Lung (tissue), 17 donors: ENCODE measurements at places on chromosomes 4 and X. TPM values are rescaled to one million over a fixed set of nuclear protein-coding genes. Genes with fewer than 3 reads are reported as not detected.

DNA sequence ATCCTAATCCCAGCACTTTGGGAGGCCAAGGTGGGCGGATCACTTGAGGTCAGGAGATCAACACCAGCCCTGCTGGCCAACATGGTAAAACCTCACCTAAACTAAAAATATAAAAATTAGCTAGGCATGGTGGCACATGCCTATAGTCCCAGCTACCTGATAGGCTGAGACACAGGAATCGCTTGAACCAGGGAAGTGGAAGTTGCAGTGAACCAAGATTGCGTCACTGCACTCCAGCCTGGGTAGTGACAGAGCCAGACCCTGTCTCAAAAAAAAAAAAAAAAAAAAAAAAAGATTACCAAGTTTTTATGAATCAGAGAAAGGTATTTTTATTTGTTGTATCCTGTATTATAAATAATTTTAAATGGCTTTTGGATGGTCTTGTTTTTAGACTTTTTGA is 15.1 kb downstream of the TRAPPC11 start:
- H3K27ac ChIP-seq, result no peak overlapping the region
- H3K4me1 ChIP-seq, result no peaks in the 10 kb centered on the region
- no peak overlapping the region for H3K4me3 ChIP-seq
- no peak for DNase-seq

- no peak overlapping the region for H3K27ac ChIP-seq
- H3K4me3 ChIP-seq, result no peak overlapping the region
- no peaks in the 10 kb centered on the region for H3K27me3 ChIP-seq
- peak; percentile 56 for DNase-seq
- no peaks in the 10 kb centered on the region for H3K4me1 ChIP-seq
- H3K36me3 ChIP-seq, result no peaks in the 10 kb centered on the region
Observed at GRCh38 chr4:137082061-137082460, 450.2 kb downstream of the PCDH18 start.

The ETDB gene
- not detected for total RNA-seq

- peak; percentile 59 for DNase-seq
- peaks cover 7% of the 10 kb centered on the region for H3K36me3 ChIP-seq
- H3K4me1 ChIP-seq, result no peaks in the 10 kb centered on the region
Observed at GRCh38 chr4:15682242-15683142, 865 bp downstream of the FAM200B start.

The OTC gene
- 1.2 TPM for total RNA-seq

The C4orf50 gene
- total RNA-seq, result 0.03 TPM

The TLR1 gene
- total RNA-seq, result 24.1 TPM

GRCh38 chrX:66021765-66022631 is 17.9 kb downstream of the VSIG4 start:
- no peaks in the 10 kb centered on the region for H3K27me3 ChIP-seq
- no peak overlapping the region for H3K4me3 ChIP-seq
- DNase-seq, result no peak
- no peak overlapping the region for H3K27ac ChIP-seq

DNA sequence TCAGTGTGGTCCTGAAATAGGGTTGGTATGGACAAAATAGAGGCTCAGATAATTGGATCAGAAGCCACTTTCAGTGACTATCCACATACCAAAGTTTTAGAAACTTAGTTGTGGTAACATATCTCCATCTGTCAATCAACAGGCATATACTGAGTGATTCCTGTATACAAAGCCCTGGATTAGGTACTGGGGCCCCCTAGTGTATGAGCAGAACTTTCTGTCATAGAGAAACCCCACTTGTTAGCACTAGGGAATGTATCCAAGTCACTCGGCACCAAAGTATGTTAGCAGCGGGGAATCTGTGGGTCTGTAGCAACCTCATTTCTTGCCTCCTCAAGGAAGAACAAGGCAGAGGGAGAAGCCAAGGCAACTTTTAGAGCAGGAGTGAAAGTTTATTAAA is 50.7 kb downstream of the MAP7D3 start:
- H3K27me3 ChIP-seq, result peaks cover 12% of the 10 kb centered on the region
- no peaks in the 10 kb centered on the region for H3K36me3 ChIP-seq

- H3K27me3 ChIP-seq, result peaks cover 25% of the 10 kb centered on the region
- no peaks in the 10 kb centered on the region for H3K4me1 ChIP-seq
- H3K4me3 ChIP-seq, result no peak overlapping the region
Observed at GRCh38 chrX:17939724-17940123, 78.6 kb upstream of the RAI2 start.

The ABCD1 gene
- 19.7 TPM for total RNA-seq

GRCh38 chr4:176889776-176890175 is 97.1 kb upstream of the VEGFC start:
- no peaks in the 10 kb centered on the region for H3K36me3 ChIP-seq
- no peak for DNase-seq
- H3K4me3 ChIP-seq, result no peak overlapping the region

DNA sequence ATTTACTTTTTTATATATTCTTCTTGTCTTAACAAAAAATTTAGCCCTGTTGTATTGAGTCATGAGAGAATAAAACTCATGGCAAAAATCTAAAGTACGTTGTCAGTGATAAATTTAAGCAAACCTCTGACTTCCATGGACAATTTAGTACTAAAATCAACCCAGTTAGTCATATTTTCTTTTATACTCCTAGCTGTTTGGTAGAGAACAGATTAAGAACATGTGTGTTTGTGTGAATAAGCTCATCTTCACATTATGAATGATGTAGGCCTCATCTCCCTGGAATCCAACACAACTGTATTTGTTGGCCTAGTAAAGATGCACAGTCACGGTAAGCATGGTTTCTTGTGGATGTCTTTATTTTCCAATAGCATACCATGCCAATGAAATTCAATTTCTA is 40.8 kb upstream of the FAM47B start:
- no peaks in the 10 kb centered on the region for H3K4me1 ChIP-seq
- H3K36me3 ChIP-seq, result no peaks in the 10 kb centered on the region
- DNase-seq, result no peak
- H3K4me3 ChIP-seq, result no peak overlapping the region

GRCh38 chr4:118981171-118981838 is 92.7 kb downstream of the SYNPO2 start:
- no peak overlapping the region for H3K4me3 ChIP-seq
- no peak for DNase-seq
- no peak overlapping the region for H3K27ac ChIP-seq
- H3K4me1 ChIP-seq, result no peaks in the 10 kb centered on the region
- H3K36me3 ChIP-seq, result no peaks in the 10 kb centered on the region

The GSX2 gene
- not detected for total RNA-seq

- H3K27ac ChIP-seq, result no peak overlapping the region
- H3K36me3 ChIP-seq, result peaks cover 1% of the 10 kb centered on the region
- no peaks in the 10 kb centered on the region for H3K4me1 ChIP-seq
- H3K27me3 ChIP-seq, result no peaks in the 10 kb centered on the region
Observed at GRCh38 chr4:70752236-70752635, 30.5 kb downstream of the RUFY3 start.

The AR gene
- total RNA-seq, result 5.1 TPM

DNA sequence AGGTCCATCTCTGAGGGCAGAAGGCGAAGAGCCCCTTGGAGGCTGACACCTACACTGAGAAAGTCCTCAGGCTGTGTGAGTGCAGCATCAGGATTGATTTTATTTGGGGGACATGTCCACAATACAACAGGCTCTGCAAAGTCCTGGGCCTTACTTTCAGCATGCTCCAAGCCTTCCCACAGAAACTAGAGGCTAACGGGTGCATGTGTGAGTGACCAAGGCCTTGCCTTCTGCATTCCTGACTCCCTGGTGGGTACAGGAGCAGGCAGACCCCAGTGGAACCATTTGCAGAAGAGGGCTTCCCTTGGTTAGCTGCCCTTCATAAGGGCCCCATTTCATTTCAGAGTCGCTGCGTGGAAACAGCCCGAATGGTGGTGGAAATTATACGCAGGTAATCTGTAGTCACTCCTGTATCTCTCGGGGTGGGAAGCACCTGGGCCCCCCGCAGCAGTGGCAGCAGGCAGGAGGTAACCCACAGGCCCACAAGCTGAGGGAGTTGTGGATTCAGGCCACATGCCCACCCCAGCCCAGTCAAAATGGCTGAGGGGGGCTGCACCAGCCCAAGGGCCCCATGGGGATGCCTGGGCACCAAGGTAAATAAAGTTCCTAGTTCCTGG is 37.7 kb downstream of the NSG1 start:
- no peak overlapping the region for H3K27ac ChIP-seq
- no peak overlapping the region for H3K4me3 ChIP-seq
- H3K36me3 ChIP-seq, result peaks cover 24% of the 10 kb centered on the region
- DNase-seq, result no peak
- H3K4me1 ChIP-seq, result no peaks in the 10 kb centered on the region

DNA sequence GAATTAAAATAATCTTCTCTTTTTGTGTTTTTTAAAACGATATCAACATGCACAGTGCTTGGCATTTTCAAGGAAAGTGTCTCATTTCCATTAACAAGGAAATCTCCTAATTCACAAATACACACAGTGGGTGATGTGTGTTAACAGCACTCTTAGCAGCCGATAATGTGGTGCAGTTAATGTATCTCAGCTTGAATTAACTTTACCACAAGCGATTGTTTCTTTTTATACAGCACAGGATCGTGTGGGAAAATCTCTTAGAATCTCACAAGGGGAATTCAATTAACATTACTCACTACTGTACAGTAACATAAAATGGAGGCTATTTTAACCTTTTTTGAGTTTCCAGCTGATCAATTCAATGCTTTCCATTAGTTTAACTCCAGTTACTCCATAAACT is 1841.9 kb downstream of the STIM2 start:
- no peak overlapping the region for H3K4me3 ChIP-seq
- H3K27me3 ChIP-seq, result no peaks in the 10 kb centered on the region
- no peaks in the 10 kb centered on the region for H3K36me3 ChIP-seq

DNA sequence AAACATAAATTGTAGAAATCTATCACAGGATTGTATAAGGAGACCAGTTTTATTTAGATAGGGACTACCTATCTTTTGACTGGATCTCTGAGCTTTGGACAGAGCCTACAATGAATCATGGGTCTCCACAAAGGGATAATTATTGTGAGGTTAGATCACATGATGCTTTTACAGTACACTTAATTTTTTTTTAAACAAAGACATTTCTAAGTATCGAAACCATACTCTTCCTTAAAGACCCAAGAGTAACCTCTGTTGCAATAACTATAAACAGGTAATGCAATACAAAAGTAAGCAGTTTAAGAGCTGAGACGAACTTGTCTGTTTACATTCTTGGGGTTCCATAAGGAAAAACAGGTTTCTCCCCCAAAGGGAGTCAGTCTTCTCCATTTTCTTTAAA is 64.3 kb upstream of the GABRE start:
- no peak overlapping the region for H3K27ac ChIP-seq
- no peaks in the 10 kb centered on the region for H3K27me3 ChIP-seq
- no peaks in the 10 kb centered on the region for H3K36me3 ChIP-seq
- no peak for DNase-seq

The CD38 gene
- total RNA-seq, result 8.6 TPM

GRCh38 chr4:118325431-118325830 is 27.4 kb downstream of the PRSS12 start:
- H3K27ac ChIP-seq, result no peak overlapping the region
- H3K27me3 ChIP-seq, result no peaks in the 10 kb centered on the region
- H3K4me1 ChIP-seq, result peaks cover 35% of the 10 kb centered on the region
- no peak overlapping the region for H3K4me3 ChIP-seq

The CTSO gene
- 58.3 TPM for total RNA-seq

GRCh38 chrX:44536198-44536597 is 6.5 kb downstream of the FUNDC1 start:
- H3K27me3 ChIP-seq, result peaks cover 2% of the 10 kb centered on the region
- no peaks in the 10 kb centered on the region for H3K36me3 ChIP-seq

DNA sequence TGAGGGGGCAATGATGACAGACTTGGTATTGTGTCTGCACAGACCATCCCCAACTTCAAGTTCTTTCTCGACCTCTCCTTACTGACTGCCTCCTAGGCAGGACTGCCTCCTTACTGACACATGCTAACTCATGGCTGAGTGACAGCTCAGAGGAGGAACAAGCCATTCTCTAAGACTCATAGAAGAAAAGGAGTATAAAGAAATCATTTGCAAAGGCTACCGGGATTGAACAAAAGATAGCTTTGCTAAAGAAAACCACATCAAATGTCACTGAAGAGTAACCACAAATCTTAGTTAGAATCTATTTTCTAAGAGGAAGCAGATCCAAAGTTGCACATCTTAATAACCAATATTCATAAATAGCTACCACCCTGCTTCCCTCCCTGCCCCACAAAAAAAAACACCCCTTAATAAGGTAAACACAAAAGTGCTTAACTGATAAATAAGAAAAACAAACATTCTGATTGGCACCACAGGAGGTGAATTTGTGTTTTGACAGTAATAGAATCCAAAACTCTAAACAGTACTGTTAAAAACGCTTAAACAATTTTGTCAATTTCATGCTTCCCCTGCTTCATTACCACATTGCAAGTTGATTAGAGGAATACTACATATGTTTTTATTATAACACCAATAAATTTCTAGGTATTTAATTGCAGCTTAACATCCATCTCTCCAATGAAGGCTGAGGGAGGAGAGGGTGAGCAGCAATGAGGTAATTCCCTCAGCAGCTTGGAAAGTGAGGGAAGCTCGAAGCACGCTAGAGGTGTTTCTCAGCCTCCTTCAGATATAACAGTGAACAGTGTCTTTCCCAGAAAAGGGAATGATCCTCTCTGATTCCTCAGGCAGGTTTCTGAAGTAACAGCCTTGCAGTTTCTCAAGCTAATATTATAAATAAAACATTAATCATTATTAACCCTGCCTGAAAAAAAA is 160.0 kb downstream of the HNRNPD start:
- no peaks in the 10 kb centered on the region for H3K4me1 ChIP-seq
- no peaks in the 10 kb centered on the region for H3K36me3 ChIP-seq
- H3K27ac ChIP-seq, result no peak overlapping the region
- no peak overlapping the region for H3K4me3 ChIP-seq

DNA sequence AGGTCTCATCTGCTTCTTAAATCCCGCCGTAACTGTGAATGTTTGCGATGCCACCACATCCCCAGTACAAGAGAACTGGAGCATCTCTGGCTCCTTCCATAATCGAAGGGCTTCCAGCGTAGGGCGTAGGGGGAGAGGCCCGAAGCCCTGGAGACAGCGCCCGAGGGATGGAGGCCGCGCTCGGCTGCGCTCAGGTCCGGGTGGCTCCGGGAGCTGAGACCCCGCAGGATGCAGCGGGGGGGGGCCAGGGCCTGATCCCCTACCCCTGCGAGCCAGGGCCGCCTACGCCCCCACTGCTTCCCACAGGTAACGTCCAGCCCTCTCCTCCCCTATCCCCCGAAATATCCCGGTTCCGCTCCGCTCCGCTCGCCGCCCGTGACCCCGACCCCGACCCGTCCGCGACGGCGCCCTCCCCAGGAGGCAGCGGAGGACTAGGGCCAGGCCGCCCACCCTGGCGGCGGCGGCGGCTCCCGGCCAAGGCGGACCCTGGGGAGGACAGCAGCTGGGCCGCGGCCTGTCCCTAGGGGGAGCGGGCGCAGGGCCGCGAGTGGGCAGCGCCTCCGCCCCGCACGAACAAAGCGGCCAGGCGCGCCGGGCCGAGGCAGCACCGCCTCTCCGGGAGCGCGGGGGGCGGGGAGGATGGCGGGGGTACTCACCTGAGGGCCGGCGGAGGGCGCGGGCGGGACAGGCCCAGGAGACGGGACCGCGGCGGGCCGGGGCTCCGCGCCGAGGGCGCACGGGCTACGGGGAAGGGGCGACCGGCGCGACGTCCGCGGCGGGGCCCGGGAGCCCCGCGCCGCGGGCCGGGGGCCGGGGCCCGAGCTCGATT is 723 bp downstream of the WDFY3 start:
- H3K27ac ChIP-seq, result peak overlapping the region; percentile 94
- no peaks in the 10 kb centered on the region for H3K36me3 ChIP-seq
- H3K4me3 ChIP-seq, result peak overlapping the region; percentile 83
- peaks cover 22% of the 10 kb centered on the region for H3K4me1 ChIP-seq
- peak; percentile 69 for DNase-seq
